ENCODE measurements at places on chromosomes 2 and 18. TPM values are rescaled to one million over a fixed set of nuclear protein-coding genes. Genes with fewer than 3 reads are reported as not detected.

PAIP2B gene
- 0.44 TPM for total RNA-seq

EDAR gene
- total RNA-seq = 2.3 TPM

UGT1A10 gene
- total RNA-seq = not detected

DNER gene
- total RNA-seq = not detected

DPYSL5 gene
- not detected for total RNA-seq

UGT1A6 gene
- total RNA-seq = not detected

DNA sequence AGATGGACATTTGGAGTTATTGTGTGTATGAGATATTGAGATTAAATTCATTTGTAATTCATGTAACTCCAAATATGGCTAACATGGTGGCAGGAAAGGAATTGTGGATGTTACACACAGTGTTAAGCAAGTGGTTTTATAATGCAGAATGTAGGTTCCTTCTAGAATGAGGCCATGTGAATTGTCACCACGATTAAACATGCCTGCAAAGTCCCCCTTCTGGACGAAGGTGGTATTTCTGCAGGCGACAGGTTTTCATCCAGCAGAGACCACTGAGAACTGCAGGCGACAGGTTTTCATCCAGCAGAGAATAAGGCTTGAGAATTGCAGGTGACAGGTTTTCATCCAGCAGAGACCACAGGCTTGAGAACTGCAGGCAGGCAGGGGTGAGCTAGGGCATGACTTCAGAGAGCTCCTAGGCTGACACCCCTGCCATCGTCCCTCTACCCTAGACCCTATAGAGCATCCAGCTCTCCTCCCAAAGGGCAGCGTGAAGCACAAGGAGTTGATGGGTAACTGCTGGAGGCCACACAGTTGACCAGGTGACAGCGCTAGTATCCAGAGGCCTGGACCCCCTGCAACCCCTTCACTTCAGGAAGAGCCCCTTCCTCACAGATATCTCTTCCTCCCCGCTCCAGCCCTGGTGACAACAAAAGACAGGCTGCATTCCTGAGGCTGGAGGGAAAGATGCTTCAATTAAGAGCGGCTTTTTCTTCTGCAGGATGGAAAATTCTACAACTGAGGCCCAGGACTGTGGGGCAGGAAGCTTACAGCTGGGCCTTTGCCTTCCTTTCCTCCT lies 175.8 kb downstream of the LOXHD1 start:
- no peak overlapping the region for H3K4me3 ChIP-seq
- no peak overlapping the region for H3K27ac ChIP-seq
- peaks cover 13% of the 10 kb centered on the region for H3K27me3 ChIP-seq
- H3K36me3 ChIP-seq = no peaks in the 10 kb centered on the region
- no peaks in the 10 kb centered on the region for H3K4me1 ChIP-seq

DNA sequence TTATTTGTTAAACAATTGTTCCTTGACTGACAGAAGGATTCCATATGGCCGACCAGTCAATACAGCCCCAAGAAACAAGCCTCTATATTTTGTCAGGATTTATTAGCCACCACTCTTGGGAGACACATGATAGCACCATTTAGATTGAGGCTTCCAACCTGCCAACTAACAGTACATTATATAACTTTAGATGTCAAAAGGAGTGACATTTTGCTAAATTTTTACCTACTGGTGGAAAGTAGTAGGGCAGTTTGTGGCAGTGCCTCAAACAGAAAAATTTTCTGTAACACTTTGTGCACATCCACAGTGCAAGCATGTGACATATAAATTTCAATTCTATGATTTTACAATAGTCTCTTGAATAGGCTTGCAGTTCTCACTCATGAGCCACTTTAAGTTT lies 464.0 kb downstream of the TRIB2 start:
- no peak for DNase-seq
- no peak overlapping the region for H3K4me3 ChIP-seq

GRCh38 chr2:24233321-24233720 lies 58.5 kb downstream of the FAM228A start:
- no peak overlapping the region for H3K27ac ChIP-seq
- H3K27me3 ChIP-seq = no peaks in the 10 kb centered on the region
- no peak overlapping the region for H3K4me3 ChIP-seq
- no peaks in the 10 kb centered on the region for H3K4me1 ChIP-seq
- H3K36me3 ChIP-seq = peaks cover 3% of the 10 kb centered on the region

DNA sequence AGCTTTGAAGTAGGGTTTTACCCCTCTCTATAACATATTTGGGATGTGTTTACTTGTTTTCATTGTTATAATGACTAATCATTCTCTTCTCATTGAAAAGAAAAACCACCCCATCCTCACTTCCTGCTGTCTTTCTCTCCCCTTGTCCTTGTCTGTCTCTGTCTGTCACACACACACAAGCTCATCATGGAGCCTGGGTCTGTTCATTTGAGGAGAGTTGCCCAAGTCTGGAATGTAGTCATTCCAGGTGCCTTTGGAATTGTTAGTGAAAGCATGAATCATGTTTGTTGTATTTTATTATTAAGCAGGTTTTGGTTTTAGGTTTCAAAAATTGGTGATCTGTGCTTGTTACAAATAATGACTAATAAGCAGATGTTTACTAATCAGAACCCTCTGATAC lies 133.5 kb upstream of the IL1R2 start:
- DNase-seq = no peak
- peaks cover 43% of the 10 kb centered on the region for H3K36me3 ChIP-seq
- no peak overlapping the region for H3K4me3 ChIP-seq
- no peaks in the 10 kb centered on the region for H3K27me3 ChIP-seq
- H3K4me1 ChIP-seq = peaks cover 28% of the 10 kb centered on the region
- peak overlapping the region; percentile 67 for H3K27ac ChIP-seq

DNA sequence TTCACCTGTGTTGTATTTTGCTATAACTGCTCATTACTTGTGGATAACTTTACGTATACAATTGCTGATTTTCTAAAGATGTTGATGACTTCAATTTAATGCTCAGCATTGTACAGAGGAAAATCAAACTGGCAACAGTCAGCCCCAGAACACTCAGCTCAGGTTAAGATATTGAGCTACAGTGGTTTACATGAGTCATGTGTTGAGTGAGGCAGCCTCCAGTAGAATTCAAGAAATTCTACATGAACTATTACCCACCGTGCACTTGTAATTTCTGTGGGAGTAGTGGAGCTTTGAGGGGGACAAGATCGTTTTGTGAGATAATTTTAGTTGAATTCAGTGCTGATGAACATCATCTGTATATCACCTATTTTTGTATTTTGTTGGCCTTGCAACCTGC lies 292.3 kb downstream of the ALPK2 start:
- no peaks in the 10 kb centered on the region for H3K36me3 ChIP-seq
- no peaks in the 10 kb centered on the region for H3K4me1 ChIP-seq
- H3K27me3 ChIP-seq = peaks cover 4% of the 10 kb centered on the region
- H3K27ac ChIP-seq = no peak overlapping the region
- no peak for DNase-seq
- H3K4me3 ChIP-seq = no peak overlapping the region

- H3K36me3 ChIP-seq = no peaks in the 10 kb centered on the region
- no peak for DNase-seq
- H3K27ac ChIP-seq = no peak overlapping the region
- peaks cover 3% of the 10 kb centered on the region for H3K27me3 ChIP-seq
- peaks cover 15% of the 10 kb centered on the region for H3K4me1 ChIP-seq
Observed at GRCh38 chr2:174038462-174038861, 73.3 kb upstream of the SP3 start.

DNA sequence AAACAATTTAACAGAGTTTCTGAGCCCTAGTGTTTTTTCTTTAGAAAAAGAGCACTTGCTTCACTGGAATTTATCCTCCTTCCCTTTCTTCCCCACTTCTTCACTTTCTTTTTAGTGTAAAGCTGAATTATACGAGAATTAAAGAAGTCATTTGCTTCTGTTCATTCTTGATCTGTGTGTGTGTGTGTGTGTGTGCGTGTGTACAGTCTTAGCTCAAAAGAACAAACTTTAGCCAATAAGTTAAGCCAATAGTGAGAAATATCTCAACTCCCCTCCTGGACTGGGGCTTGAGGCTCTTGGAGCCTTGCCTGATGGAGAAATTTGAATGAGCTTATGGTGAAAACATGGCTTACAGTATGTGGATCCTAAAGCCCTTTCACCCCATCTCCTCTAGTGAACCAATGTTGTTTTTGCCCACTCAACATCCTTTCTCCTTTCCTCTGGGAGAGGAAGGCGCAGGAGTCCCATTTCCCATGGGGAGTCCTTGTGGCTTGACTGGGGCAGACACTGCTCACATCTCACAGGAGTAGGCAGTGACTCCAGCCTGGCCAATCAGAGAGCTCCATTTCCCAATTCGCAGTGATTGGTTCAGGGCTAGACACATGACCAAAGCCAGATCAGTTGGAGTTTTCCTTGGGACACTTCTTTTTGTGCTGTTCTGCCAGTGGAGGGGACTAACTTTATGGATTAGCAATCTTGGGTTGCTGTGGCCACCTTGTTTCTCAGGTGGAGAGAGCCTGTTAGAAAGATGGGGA lies 16.3 kb upstream of the MYO3B start:
- no peaks in the 10 kb centered on the region for H3K4me1 ChIP-seq
- no peak for DNase-seq
- H3K36me3 ChIP-seq = no peaks in the 10 kb centered on the region
- H3K27me3 ChIP-seq = peaks cover 8% of the 10 kb centered on the region

DNA sequence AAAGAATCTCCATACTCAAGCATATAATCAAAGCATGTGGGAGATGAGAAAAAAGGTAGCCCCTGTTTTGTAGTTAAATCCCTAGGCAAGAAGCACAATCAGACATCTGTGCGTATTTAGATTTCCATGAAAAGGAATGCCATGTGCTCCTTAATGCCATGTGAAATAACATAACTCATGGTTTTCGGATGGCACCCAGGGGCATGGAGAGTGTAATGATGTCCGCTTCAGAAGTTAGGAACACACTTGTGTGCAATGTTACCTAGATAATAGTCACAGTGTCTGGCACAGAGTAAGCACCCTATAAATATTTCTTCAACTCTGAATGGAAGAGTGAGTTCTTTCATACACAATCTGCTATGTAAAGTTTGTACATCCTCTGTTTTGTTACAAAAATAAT lies 197.0 kb downstream of the NCKAP5 start:
- H3K4me1 ChIP-seq = no peaks in the 10 kb centered on the region
- no peak overlapping the region for H3K4me3 ChIP-seq
- no peaks in the 10 kb centered on the region for H3K36me3 ChIP-seq
- peaks cover 1% of the 10 kb centered on the region for H3K27me3 ChIP-seq

DNA sequence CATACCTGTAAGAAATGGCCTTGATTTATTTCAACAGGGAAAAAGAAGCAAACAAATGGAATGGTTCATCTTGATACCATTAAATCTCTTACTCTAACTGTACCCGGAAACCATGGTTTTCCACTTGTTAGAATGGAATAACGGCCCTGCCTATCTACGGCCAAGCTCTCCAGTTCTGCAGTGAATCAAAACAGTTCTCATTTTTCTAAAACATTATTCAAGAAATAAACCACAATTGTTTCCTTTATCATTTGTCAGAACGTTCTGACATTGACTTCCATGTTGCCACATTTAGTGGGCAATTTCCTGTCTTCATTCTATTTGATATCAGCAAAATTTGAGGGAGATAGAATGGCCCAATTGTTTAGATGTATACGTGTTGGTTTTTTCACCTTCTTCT lies 118.8 kb upstream of the CDH19 start:
- no peaks in the 10 kb centered on the region for H3K36me3 ChIP-seq
- DNase-seq = no peak
- H3K27ac ChIP-seq = no peak overlapping the region

GRCh38 chr2:223123855-223124610 lies 72.0 kb downstream of the KCNE4 start:
- no peak for DNase-seq
- H3K27ac ChIP-seq = no peak overlapping the region
- no peaks in the 10 kb centered on the region for H3K4me1 ChIP-seq
- no peak overlapping the region for H3K4me3 ChIP-seq

DNA sequence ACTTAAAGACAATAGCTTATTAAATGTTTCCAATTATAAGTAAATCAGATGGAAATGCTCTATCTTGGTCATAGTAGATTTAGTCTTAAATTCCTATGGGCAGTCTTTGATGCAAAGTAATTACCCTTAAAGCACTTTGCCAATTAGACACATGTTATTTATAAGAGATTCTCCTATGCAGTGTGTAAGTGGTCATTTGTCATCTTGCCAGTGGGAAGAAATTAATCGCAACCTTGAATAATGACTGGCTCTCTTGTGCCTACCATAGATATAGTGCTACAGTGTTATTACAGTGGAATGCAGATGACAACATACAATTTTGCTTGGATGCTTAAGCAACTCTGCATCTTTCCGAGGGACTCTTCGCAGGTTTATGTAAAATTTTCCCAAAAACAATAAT lies 311.0 kb upstream of the THUMPD2 start:
- no peaks in the 10 kb centered on the region for H3K27me3 ChIP-seq
- no peak overlapping the region for H3K27ac ChIP-seq
- no peaks in the 10 kb centered on the region for H3K4me1 ChIP-seq
- H3K36me3 ChIP-seq = no peaks in the 10 kb centered on the region
- H3K4me3 ChIP-seq = no peak overlapping the region
- no peak for DNase-seq

DNA sequence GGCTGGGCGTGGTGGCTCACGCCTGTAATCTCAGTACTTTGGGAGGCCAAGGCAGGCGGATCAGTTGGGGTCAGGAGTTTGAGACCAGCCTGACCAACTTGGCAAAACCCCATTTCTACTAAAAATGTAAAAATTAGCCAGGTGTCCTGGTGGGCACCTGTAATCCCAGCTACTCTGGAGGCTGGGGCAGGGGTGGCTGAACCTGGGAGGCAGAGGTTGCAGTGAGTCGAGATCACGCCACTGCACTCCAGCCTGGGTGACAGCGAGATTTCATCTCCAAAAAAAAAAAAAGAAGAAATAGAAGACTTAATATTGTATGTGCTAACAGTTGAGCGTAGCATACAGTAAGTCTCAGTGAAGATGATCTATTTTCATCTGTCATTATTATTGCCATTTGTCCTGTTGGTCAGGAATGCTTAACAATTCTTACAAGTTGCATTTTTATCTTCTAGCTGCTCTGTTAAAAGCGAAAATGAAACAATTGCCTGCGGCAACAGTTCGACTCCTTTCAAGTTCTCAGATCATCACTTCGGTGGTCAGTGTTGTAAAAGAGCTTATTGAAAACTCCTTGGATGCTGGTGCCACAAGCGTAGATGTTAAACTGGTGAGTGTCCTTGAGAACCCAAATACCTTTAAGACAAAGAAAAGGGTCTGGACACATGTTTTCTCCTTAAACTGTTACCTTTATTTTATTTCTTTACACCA lies 7.2 kb downstream of the PMS1 start:
- no peaks in the 10 kb centered on the region for H3K27me3 ChIP-seq
- DNase-seq = no peak
- no peak overlapping the region for H3K27ac ChIP-seq
- no peaks in the 10 kb centered on the region for H3K4me1 ChIP-seq

Data from activated T-helper 1 cell treated with anti-CD3 and anti-CD28 coated beads, Interleukin-12 subunit alpha, Interleukin-12 subunit beta, Interleukin-2, Interleukin-4 antibody, amounts not matched to agents 30 ng/mL and 10 ng/mL and 1 ng/mL, durations not matched to agents 14 hours and 24 hours and 36 hours (primary cell).